ENCODE measurements at places on chromosomes 2 and 18. TPM values are rescaled to one million over a fixed set of nuclear protein-coding genes. Genes with fewer than 3 reads are reported as not detected.
A peak's percentile ranks its signal among the peaks of the same experiment; 100 is the strongest.

TUBA3E gene
- not detected for total RNA-seq

DNA sequence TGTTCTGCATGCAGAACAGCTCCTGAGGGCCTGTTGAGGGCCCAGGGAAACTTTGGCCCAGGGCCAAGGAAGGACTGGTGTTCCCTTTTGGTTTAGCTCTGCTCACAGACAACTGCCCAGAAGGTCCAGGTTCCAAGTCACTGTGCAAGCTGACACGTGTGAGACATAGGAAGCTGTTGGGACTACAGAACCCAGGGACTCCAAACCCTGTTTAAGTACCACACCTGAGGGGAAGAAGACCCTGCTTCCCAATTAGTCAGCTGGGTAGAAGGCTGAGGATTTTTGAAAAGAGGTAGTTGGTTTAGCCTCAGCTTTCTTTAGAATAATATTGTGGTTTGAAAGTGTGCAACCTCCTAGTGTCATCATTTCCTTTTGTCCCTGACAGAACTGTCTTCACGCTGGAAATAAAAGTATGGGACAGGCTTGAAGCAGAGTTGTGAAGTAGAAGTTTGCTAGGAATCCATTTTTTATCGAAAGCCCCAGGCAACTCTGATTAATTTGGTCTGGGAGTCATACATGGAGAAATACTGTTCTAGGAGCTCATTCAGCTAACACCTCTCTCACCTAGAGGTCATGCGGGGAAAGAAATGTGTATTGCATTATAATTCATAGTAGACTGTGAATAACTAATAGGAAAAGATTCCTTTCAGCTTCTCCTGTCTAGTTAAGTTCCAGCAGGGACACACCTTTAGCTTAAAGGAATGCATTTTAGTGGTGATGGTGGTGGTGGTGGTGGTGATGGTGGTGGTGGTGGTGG is 19.9 kb upstream of the IL1RL1 start:
- DNase-seq: peak; percentile 59

DNA sequence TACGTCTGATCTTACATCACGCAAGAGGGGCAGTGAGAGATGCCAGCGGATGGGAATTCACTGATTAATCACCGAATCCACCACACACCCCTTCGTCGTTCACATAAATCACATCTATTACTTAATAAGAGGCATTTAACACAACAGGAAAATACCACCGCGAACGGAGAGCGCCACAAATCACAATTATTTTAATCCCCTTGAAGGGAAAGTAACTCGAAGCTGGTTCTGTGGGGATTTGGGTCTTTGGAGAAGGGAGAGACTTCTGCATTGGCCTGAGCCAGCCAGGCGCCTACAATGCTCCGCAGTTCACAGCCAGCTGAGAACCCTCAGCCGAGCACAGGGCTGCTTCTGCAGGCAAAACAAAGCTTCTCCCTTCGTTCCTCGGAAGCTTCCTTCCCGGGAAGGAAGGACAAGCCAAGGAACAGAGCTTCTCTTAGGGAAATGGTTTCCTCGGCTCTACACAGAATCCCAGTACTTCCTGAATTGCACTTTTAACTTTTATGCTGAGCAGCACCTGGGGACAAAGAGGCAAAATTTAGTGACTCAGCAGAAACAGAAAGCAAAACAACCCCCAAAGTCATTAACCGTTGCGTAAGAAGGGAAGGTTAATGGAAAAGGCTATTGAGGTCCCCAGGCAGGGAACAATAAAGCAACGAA is at the start of gene LRP1B:
Gene LRP1B, minus strand, starts transcription at position 7 of the 660 bp plus-strand sequence. CDS start 287 bp downstream, outside the sequence.
- DNase-seq: peak; percentile 56

DNA sequence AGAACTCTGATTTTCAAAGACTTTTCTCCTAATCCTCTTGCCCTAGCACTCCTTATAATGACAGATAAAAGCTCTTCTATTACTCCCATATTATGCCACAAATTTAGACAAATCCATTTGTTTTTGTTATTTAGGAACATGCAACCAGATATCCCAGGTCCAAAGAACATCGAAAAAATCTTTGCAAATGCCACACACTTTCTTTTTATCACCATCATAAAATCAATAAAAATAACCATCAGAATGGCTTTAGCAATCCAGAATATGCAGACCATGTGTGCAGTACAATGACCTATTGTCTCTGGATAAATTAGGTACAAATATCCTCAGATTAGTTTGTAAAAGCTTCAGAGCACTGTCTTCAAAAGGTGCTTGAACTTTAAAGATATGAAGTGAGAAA is 376.2 kb upstream of the TCF4 start:
- DNase-seq: no peak

DNA sequence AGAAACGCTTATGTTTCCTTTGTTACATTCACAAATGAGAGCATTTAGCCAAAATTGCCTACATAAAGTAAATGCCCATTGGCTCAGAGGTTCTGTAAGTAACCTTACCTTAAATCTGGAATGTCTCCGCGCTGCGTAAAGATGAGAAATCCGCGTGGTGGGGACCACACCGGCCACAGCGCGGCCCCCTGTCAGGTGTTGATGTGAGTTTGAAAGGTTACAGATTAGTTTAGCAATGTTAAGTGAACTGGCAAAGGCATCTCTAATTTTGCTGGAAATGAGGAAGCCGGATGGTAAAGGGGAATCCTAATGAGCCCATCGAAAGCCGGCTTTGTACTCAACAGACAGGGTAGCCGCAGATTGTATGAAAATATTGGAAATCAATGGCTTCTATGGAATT is 11.8 kb downstream of the SALL3 start:
- no peak for DNase-seq

DNA sequence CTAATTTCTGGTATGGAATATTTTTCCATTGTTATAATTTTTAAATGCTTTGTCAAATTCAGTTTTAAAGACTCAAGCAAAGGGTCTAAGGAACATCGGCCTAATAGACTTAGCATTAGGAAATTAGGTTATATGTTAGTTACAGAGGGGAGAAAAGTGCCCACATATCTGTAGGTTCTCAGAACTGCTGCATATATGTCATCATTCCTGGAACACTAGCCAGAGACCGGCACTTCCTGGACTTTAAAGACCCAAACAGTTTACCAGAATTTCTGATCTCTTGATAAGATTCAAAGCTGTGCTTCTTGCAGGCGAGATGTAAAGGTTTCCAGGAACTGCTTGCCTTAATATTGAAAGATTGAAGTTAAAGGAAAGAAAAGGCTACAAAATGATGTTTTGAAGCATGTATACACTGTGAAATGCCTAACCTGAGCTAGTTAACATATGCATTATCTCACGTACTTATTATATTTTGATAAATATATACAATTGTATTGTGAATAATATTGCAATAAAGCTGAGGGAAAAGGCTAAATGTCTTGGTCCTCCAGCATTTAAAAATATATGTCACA is 993.6 kb downstream of the LRP1B start:
- peak; percentile 57 for DNase-seq

- DNase-seq: no peak
Observed at GRCh38 chr2:188196343-188197008, 95.2 kb upstream of the GULP1 start.

PHLPP1 gene
- total RNA-seq: 12.3 TPM

GRCh38 chr2:209322905-209323512 is 100.8 kb upstream of the MAP2 start:
- DNase-seq: no peak

ORC4 gene
- 36.2 TPM for total RNA-seq

SNED1 gene
- 1.9 TPM for total RNA-seq

DNA sequence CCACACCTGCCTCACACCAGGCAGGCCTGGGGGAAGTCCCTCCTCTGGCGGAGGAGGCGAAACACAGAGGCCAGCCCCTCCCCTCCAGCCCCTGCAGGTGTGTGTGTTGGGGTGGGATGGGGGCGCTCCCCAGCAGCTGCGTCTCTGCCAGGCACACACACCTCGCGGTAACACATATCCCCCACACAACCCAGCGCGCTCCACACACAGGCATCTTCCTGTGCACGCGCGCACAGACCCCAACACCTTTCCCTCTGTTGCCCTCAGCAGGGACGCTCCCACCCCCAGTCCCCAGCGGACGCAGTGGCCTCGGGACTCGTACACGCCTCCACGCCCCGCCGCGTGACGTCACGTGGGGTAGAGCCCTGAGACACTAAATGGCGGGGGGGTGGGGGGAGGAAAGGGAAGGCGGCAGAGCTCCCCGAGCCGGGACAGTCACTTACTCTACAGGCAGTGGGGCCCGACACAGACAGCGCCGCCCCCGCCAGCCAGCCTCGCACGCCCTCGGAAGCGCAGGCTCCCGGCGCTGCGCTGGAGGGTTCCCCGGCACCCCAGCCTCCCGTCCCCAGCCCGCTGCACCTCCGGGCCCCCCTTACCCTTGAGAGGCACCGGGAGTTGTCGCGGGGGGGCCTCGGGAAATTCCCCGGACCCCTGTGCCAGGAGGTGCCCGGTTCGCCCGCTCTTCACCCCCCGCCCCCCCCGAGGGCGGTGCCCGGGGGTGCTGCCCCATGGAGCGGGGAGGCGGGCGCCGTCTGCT is at the start of gene WNT10A:
Gene WNT10A, plus strand, starts transcription at position 751 of the 757 bp plus-strand sequence. CDS start 144 bp downstream, outside the sequence.
- DNase-seq: peak; percentile 83

DNA sequence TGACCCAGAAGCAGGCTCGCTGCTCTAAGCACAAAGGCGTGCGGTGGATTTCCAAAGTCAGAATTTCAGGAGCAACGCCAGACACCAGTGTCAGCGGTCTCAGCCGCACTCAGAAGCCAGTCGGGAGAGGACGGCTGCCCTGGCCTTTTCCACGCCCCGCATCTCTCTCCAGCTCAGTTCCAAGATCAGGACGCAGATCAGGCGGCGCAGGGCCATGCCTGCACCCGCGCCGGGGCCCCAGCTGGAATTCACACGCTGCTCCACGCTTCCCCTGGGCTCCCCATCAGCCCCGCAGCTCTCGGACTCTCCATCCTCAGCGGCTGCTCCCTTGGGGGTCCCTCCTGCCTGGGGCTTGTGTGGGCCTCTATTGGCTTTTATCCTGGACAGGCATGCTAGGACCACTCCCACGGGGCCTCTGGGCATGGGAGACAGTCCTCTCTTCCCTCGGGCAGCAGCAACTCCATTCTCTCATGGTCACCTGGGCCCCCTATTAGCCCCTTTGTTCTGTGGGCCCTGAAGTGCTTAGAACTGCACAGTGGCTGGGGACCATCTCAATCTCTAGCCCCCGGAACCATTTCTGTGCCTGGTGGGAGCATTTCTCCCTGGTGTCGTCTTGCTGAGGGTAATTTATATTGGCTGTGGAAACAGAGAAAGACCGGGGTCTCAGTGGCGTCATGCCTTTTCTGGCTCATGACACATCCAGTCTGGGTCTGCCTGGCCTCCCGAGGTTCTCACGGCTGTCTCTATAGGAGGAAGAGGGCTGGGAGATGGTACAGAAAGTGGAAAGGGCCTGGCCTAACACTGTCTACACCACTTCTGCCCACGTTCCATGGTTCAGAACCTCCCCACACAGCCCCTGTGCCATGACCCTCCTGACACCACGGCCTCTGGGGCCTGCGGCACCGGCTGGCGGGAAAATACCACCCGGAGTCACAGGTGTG is 14.9 kb upstream of the TMEM18 start:
- DNase-seq: peak; percentile 33

DNA sequence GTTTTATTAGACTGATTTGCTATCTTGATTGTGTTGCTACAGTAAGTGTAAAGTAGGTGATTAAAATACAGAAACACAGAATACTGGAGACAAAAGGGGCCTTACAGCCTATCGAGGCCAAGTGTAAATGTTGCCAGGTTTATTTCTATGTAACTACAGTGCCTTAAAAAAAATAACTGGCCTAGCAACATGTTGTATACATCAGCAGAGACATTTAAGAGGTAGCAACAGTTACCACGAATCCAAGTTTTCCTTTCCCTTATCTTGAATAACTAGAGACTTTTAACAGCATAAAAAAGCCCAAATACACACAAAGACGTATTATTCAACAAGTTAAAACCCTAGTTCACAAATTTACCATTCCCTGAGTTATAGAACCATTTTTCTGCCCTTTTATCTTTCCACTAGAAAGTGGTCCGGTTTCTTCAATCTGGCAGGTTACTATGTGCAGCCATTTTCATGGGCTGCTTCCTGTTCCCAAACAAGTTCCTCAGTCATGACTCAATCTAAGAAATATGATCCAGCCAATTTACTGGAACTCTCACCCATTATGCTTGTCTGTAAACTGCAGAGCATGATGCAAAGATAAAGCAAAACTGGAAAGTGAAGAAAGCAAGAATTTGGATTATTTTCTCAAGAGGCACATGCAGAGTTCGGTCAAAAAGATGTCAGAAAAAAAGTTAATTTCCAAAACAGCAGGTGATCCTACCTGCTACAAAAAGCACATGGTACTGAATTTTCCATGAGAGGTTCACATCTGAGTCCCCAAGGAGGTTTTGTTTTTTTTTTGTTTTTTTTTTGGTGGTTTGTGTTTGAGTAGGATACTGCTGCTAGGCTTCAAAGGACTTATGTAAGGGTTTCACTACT is 22.2 kb downstream of the NFE2L2 start:
- no peak for DNase-seq

GRCh38 chr2:70565039-70565731 is 11.6 kb upstream of the TGFA start:
- DNase-seq: peak; percentile 33

DNA sequence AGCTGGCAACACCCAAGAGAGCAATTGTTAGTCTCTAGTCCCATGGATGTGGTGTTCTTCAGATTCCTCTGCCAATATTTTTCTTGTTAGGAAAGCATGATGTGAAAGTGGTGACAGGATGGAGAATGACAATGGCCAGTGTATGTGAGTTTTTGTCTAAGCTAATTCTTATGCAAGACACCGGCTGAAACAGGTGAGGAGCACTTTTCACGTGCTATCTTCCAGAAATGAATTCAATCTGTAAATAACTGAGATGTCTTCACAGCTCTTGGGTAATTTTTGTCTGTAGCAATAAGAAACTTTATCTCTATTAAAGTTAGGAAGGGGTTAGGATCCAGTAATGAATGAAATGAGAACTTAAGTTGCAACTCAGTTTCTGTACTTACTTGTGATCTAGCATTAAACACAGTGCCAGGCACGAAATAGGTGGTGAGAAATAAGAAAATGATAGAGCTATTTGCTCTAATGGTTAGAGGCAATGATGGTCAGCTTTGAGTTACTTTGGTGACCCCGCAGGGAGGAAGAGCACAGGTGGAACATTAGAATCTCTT is 676 bp upstream of the AGPS start:
- DNase-seq: no peak

GRCh38 chr2:11187083-11187619 is 31.9 kb downstream of the SLC66A3 start:
- DNase-seq: no peak

DNA sequence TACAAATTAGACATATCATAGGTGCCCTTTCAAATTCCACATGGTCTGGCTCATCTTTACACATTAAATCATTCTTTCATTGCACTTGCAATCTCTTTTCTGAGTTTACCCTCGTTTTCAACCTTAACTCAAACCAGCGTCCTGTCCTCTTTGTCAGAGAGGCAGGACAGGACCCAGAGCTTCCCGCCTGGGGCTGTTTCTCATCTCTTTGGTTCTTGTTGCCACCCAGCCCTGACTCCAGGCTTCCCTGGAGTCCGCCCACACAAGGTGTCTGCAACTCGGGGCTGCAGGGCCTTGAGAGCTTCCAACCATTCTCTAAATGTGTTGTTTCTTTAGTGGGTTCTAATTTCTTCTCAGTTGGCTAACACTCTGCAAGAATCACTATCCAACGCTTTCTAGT is 24.4 kb downstream of the RBMS1 start:
- DNase-seq: no peak

MYL12B gene
- total RNA-seq: 245 TPM

GPR45 gene
- total RNA-seq: not detected

STON1 gene
- 1.3 TPM for total RNA-seq

MEP1B gene
- not detected for total RNA-seq
